ENCODE measurements at places on chromosomes 12 and 14.

DNA sequence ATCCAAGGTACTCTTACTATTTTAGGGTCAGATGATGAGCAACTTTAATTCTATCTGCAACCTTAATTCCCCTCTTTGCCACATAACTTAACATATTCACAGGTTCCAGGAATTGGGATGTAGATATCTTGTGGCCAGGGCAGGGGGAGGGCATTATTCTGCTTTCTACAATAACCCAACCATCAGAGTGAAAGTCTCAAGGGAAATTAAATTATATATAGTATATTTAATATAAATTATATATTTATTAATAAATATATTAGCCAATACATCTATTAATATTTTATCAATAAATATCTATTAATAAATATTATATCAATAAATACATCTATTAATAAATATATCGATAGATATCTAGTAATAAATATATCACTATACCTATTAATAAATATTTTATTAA lies 11.7 kb upstream of the RAB21 start:
- no peak for DNase-seq

- DNase-seq = no peak
Measured at GRCh38 chr12:78483767-78484315, 380.7 kb upstream of the SYT1 start.

DNA sequence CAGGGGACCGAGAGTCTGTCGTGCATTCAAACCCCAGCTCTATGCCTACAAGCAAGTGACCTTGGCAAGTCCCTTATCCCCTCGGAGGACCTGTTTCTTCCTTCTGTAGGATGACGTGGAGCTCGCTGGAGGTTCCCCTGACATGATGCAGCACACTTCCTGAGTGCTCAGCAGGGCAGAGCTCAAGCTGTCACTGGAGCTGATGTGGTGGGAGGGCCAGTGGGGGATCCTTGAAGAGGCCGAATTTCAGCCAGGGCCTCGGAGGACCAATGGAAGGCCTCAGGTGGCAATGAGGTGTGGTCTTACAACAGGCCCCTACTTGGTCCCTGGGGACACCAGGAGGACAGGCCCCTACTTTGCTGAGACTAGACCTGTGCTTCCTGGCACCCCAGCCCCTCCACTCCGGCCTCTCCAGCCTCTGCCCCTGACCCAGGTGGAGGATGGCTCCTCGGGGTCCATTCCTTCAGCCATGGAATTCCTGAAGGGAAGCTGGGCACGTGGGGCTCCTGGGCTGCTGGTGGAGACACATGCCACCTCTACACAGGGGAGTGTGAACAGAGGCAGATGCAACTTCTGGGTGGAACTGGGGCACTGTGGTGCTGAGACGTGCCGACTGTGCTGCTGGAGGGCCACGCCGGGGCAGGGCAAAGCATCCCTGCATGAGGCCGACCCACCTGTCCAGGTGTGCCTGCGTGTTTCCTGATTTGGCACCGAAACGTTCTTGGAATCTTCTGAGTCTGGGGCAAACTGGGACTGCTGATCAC lies 18.7 kb upstream of the KIF26A start:
- DNase-seq = no peak

DNA sequence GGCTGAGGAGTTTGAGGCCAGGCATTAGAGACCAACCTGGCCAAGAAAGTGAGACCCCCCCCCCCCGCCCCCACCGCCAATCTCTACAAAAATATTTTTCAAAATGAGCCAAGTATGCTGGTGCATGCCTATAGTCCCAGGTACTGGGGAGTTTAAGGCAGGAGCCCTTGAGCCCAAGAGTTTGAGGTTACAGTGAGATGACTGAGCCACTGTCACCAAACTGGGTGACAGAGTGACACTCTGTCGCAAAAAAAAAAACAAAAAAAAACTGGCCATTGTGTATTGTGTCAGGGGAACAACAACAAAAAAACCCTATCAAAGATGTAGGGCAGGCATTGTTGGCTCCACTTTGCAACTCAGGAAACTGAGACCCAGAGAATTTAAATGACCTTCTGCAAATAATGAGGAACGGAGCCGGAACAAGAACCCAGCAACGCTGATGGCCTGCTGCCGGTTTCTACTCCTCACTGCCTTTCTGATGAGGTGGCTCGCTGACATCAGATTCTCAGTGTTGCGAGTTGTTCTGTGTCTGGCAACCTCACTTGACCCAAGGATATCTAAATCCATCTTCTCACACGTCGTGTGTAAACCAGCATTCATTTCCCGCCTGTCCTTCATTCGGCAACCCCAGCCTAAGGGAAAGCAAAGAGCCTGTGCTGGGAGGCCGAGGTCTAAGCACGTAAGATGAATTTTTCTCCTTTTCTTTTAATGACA lies 195.2 kb upstream of the CRY1 start:
- DNase-seq = no peak

GRCh38 chr12:46553266-46553665 lies 180.7 kb upstream of the SLC38A2 start:
- DNase-seq = no peak

GRCh38 chr14:91300283-91300895 lies 55.9 kb upstream of the GPR68 start:
- DNase-seq = no peak

DNA sequence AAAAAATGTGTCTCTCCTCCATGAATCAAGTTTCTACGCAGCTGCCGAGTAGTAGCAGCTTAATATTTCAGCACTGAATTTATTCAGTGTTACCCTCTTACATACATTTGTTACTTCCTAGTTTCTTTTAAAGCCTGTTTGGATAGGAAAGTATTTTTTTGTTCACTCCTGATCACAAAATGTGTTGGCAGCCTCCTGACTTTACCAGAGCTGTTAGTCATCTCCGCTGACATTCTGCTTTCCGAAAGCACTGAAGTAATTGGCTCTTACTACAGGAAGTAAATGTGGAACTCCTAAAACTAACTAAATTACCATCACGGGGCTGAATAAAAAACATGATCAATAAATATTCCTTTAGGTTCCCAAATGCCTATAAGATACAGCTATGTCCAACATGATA lies 225.5 kb downstream of the EPS8 start:
- no peak for DNase-seq
